ENCODE measurements at places on chromosomes 16 and 17.

DNA sequence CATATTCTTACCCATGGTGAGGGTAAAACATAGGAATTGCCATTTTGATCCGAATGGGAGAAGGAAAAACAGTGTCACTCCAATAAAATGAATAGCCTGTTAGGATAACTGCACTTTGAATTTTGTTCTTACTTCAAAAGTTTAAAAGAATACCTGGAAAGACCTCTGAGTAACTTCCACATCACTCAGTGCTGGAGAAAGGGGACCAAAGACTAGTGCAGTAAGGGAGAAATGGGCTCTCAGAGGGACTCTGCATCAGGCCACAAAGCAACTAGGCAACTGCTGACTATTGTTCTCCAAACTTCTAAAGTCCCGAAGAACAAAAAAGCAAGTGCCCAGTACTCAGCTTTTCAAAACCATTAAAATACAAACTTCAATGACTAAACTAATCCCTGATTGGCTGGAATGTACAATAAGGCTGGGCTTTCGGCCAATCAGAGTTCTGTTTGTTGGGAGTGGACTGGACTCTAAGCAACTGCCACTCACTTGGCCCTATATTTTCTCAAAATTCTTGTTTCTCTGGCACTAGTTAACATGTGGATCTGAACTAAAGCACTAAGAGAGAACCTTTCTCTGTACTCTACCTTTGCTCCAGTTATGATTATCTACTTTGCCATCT lies 6.2 kb downstream of the DNAJC7 start:
- peak; percentile 28 for DNase-seq

- DNase-seq = no peak
Measured at GRCh38 chr16:48113001-48113400, 42.8 kb downstream of the ABCC12 start.

DNA sequence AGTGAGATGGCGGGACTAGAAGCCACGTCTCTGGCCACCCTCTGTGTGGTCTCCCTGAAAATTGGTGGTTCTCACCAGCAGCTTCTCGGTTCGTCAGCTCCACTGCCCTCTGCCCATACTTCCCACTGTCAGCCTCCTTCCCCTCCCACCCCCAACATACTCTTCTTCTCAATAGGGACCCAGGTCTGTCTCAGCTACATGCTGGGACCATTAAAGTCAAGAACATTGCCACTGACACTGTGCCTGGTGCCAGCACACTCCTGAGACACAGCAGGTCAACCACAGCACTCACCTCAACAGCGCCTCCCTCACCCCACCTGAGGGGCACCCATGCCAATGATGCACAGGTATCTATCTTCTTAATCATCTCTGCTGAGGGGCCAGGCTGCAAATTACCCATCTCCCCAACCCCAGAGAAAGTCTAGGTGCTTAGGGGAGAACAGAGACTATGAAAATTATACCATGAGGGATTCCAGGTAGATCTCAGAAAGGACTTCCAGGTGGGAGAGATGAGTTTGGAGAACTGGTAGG lies 1.3 kb downstream of the PLXDC1 start:
- DNase-seq = no peak

DNA sequence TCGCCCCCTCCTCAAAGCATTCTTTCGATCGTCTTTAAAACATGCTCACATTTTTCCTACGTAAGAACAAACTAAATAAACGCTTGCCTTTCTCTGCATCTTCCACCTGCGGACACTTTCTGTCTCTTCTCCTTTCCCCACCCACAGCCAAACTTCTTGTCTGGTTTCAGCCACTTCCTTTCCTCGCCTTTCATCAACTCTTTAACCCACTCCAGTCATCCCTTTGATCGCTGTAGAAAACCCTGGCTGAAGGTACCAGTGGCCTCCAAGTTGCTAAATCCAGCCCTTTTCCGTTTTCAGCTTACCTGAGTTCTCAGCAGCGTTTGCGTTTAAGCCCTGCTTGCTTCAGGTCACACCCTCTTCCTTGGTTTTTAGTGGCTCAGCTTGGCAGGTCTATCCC lies 483 bp downstream of the RPA1 start:
- DNase-seq = peak; percentile 26

- no peak for DNase-seq
Measured at GRCh38 chr17:40076591-40076990, 13.8 kb downstream of the THRA start.

- DNase-seq = no peak
Measured at GRCh38 chr17:44830359-44831288, 537 bp upstream of the GJC1 start.

DNA sequence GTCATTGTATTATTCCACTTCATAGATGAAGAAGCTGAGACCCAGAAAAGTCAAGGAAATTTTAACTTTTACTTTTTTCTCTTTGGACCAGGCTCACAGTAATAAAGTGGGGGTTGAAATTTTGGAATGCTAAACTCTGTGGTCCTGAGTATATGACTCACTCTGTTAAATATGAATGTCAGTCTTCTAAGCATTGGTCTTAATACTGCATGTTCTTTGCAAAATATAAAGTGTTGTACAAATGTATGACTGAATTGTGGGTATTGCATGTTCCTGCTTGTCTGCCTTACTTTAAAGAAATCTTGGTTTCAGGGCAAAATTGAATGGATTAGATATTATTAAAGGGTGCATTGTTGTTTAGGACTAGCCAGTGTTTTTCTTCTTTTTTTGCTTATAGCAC lies 950.8 kb upstream of the GOT2 start:
- DNase-seq = no peak

DNA sequence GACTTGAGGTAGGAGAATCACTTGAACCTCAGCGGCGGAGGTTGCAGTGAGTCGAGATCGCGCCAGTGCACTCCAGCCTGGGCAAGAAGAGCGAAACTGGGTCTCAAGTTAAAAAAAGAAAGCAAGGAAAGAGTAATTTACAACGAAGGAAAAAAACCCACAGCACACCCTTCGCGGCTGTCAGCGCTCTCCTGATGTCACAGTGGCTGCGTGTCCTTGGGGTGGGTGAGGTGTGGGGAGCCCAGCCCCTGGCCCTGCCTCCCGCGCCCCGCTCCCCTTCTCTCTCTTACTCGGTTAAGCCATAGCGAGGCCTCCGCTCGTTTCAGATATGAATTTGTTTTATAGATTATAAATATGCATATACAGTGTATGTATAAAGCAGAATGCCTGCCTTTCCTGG lies 740 bp upstream of the JPT2 start:
- no peak for DNase-seq

GRCh38 chr17:55852734-55853133 lies 101.9 kb downstream of the PCTP start:
- peak; percentile 53 for DNase-seq
